ENCODE measurements at places on chromosomes 16 and 17.

DNA sequence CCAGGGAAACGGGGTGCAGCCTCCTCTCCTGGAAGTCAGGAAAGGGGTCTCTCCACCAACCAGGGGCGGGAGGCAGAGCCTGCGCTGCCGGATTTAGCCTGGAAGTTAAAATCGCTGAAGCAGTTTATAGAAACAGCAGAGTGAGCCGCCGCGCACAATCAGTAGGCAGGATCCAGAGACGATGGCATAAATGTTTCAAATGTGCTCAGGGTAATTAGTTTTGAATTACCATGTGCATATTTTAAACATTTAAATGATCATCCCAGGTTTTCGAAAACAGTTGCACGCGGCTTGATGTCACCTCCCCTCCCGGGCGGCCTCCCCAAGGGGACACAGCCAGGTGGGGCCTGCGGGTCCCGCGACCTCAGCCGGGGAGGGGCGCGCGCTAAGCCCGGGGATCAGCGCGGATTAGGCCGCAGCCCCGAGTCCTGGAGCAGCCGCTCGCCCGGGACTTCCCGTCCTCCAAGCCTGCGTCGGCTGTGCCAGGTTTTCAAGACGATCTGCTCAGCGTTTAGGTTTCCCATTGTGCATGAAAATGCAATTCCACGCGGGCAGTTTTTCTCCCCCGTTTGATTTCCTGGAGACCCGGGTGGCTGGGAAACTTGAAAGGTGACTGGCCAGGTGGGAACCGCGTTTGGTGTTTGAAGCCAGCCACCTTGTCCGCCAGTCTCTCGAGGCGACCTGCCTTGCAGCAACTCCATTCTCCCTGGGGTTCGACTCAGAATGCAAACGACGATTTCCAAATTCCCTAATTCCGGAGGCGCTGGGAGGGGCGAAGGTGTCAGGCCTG, 78.3 kb downstream of the RPA1 start:
- no peak for DNase-seq

- no peak for DNase-seq
These were observed 351.1 kb downstream of the KCNJ2 start for GRCh38 chr17:70520447-70520846.

DNA sequence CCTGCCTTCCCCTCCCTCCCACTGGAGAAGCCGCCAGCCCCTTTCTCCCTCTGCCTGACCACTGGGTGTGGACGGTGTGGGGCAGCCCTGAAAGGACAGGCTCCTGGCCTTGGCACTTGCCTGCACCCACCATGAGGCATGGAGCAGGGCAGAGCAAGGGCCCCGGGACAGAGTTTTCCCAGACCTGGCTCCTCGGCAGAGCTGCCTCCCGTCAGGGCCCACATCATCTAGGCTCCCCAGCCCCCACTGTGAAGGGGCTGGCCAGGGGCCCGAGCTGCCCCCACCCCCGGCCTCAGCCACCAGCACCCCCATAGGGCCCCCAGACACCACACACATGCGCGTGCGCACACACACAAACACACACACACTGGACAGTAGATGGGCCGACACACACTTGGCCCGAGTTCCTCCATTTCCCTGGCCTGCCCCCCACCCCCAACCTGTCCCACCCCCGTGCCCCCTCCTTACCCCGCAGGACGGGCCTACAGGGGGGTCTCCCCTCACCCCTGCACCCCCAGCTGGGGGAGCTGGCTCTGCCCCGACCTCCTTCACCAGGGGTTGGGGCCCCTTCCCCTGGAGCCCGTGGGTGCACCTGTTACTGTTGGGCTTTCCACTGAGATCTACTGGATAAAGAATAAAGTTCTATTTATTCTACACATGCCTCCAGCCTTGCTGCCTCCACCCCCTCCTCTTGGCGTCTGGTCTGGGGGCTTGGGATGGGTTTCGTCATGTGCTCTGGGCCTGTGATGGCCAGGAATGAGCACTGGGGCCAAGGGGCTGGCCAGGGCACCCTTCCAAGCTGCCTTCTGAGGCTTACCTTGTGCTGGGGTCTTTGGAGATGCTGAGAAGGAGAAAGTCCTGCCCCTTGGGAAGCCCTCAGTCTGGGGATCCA, 7.3 kb downstream of the GJD3 start:
- no peak for DNase-seq

GRCh38 chr17:77729587-77729986, 228.9 kb upstream of the TNRC6C start:
- peak; percentile 1 for DNase-seq

DNA sequence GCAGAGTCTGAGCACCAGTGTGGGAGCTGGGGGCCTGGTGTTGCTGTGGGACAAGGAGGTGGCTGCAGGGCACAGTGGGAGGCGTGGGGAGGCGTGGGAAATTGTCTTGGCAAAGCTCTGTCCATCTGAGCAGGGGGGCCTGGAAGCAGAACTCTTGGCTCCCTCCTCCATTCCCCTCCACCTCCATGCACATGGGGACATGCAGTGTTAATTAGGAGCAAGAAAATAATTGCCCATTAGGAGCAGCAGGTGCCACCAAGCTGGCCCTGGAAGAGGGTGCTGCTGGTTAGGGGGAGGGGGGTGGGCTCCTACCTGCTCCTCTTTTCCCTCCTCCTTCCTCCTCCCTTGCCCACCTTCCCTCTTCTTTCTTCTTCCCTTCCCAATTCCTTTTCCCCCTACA, 4.5 kb downstream of the TTYH2 start:
- no peak for DNase-seq

- DNase-seq = no peak
These were observed 496.0 kb downstream of the MAF start for GRCh38 chr16:79104567-79104966.

GRCh38 chr17:10099051-10099571, 99.3 kb downstream of the GAS7 start:
- no peak for DNase-seq

GRCh38 chr17:11330826-11331225, 89.8 kb downstream of the SHISA6 start:
- no peak for DNase-seq

DNA sequence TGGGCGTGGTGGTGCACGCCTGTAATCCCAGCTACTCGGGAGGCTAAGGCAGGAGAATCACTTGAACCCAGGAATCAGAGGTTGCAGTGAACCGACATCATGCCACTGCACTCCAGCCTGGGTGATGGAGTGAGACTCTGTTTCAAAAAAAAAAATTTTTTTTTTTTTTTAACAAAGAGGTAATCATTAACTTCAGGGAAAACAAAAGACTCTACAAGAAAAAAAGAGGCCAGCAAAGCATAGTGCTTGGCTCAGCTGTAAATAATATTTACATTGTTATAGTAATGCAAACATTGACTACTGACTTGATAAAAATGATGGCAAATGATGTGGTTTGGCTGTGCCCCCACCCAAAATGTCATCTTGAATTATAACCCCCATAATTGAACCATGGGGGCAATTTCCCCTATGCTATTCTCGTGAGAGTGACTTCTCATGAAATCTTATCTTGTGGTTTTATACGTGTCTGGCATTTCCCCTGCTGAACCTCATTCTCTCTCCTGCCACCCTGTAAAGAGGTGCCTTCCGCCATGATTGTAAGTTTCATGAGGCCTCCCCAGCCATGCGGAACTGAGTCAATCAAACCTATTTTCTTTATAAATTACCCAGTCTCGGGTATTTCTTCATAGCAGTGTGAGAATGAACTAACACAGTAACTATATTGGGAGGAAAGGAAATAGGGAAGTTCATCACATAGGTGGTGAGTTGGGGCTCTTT, 12.7 kb upstream of the SSTR2 start:
- DNase-seq = no peak

DNA sequence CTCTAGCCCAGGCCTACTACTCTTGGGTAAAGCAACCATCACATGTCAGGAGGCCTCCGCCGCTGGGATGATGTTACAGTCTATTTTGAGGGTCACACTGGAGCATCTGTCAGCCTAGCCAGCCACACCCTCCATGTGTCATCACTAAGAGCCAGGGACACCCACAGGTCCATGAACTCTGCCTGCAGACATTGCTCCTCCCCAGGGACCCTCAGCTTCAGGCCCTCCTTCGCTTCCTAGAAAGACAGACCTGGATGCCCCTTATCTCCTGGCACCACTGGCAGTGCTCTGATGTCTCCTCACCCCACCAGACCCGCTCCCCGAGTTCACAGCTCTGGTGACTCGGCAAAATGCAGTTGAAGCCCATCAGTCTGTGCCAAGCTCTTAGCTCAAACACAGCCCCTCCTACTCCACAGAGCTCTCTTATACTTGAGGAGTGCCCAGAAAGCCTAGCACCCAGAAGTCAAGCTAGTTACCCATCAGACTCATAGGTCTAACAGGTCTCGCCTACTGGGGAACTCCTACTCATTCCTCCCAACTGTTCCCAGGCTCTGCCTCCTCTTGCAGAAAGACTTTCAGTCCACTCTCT, 5.9 kb downstream of the RANBP10 start:
- no peak for DNase-seq

GRCh38 chr17:60610473-60610872, 10.5 kb downstream of the PPM1D start:
- no peak for DNase-seq

- no peak for DNase-seq
These were observed 16.9 kb upstream of the ITGA3 start for GRCh38 chr17:50039058-50039457.

- DNase-seq = no peak
These were observed 17.1 kb upstream of the CRK start for GRCh38 chr17:1473170-1473569.

GRCh38 chr16:18060351-18060750, 276.2 kb downstream of the NPIPA8 start:
- DNase-seq = no peak

- DNase-seq = no peak
These were observed 269.8 kb upstream of the MYOCD start for GRCh38 chr17:12395733-12396354.

DNA sequence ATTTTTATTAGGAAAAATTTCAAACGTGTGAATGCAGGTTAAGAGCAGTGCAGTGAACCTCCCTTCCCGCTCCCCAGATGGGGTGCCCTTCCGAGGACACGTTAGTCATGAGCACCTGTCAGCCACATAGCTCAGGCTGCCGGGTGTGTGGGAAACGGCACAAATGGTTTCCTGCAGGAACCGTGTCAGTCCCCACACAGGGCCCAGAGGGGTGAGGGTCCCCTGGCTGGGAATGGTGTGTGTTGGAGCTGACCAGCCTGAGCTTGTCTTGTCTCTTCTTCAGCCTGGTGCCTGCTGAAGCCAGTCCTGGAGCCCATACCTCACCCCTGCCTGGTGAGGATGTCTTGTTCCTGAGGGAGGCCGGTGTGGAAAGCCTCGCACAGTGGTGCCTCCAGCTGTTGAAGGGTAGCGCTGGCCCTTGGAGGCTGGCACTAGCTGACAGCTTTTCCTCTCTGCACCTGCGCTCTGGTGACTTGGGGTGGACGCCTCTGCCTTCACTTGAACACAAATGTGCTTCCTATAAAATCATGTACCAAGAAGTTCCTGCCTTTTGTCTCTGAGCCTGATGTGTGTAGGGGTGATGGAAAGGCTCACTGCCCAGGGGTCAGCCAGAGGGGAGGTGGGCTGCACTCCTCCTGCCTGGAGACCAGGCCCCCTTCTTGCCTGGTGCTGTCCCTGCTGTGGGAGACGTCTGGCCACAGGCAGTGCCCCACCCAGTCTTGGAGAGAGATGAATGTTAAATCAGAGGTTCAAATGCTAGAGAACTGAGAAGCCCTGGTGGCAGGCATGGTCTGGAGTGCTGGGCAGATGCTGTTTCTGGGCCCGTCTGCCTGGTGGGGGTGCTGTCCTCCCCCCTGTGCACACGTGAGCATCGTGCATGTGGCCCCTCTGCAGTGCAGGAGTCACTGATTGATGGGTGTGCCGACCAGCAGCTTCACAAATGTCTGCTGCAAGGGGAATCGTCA, 102.6 kb upstream of the ZNF750 start:
- no peak for DNase-seq

GRCh38 chr17:55825213-55825612, 74.4 kb downstream of the PCTP start:
- no peak for DNase-seq

GRCh38 chr16:34758835-34759234, 1299.4 kb downstream of the TP53TG3F start:
- no peak for DNase-seq

- no peak for DNase-seq
These were observed 15.2 kb downstream of the ARHGAP17 start for GRCh38 chr16:24999856-25000461.

GRCh38 chr17:76461765-76462555, 5.4 kb upstream of the AANAT start:
- DNase-seq = no peak

DNA sequence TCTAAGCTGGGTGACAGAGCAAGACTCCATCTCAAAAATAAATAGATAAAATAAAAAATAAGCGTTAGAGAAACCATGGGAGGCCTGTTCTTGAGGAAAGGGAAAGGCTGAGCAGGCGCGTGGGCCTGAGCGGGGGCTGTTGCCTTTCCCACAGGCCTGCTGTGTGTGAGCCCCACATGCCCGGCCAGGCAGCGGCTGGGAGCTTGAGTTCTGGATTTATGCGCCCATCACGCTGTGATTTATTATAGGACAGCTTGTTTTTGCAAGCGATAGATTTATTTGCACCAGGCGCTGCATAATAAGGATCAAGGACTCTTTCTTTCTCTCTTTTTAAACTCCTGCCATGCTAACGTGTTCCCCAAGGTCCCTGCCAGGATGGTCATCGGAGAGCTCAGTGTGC, 14.8 kb upstream of the WFDC1 start:
- no peak for DNase-seq

DNA sequence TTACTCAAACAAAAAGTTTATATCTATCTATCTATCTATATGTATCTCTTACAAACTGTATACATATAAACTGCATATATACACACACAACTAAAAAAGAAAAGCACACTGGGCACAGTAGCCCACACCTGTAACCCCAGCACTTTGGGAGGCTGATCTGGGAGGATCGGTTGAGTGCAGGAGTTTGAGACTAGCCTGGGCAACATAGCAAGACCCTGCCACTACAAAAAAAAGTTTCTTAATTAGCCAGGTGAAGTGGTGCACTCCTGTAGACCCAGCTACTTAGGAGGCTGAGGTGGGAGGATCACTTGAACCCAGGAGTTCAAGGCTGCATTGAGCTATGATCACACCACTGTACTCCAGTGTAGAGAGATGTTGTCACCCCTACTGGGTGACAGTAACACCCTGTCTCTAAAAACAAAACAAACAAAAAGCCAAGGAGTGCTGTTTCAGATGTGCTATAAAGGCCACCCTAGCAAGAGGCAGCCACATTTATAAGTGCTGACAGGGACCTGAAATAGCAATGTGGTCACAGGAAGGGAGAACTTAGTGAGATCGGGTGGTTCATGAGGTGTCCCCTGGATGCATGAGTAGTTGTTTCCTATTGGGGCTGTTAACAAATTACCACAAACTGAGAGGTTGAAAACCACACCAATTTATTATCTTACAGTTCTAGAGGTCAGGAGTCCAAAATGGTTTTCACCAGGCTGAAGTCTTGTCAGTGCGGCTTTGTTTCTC, 4.8 kb downstream of the CD2BP2 start:
- no peak for DNase-seq

All from HAP-1 (cell line).